Stimulated activated CD4-positive, alpha-beta T cell treated with anti-CD3 and anti-CD28 coated beads, Interleukin-1b, Interleukin-23, amount 100 ng/mL, for 24 hours (primary cell): ENCODE measurements at places on chromosomes 16 and 17.

- DNase-seq: no peak
These were observed 26.2 kb upstream of the MAP3K14 start for GRCh38 chr17:45342871-45343526.

DNA sequence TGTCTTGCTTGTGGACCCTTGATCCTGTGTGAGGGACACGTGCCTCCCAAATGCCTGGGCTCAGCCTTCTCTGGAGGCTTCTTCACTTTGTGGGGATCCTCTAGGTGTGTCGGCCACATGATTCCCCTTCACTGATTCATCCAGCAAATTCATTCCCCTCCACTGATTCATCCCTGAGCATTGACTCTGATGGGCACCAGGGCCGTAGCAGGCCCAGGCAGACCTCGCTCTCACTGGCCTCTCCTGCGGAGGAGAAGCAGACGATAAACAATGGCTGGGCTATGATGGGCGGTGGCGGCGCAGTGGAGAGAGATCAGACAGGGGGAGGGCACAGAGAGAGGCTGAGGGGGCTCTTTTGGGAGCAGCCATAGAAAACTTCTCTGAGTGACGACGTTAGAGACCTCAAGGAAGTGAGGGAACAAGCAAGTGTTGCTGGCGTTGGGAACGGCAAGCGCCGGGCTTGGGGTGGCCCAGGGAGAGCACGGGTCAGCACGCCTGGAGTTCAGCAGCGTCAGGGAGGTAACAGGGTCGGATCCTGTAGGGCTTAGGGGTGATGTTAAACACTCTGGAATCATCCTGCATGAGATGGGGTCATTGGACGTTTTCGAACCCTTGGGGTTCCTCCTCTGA, 17.5 kb upstream of the RPTOR start:
- DNase-seq: no peak

DNA sequence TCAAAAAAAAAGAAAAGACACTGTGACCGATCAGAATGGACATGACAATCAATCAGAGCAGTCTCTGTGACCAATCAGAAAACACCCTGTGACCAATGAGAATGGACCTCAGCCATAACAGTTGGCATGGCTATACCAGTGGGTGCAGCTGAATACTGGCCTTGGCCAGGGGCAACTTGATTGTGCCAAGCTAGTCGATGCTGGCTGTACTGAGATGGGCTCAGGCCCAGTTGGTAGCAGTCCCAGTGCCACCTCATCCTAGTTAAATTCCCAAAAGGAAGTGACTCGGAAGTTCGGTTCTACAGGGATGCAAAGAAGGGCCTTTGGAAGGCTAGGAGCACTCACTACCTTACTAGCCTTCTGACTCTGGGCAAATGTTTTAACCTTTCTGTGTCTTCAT, 37.2 kb upstream of the BCO1 start:
- no peak for DNase-seq

GRCh38 chr16:88651276-88651988, 579 bp upstream of the CYBA start:
- DNase-seq: peak; percentile 64

- no peak for DNase-seq
These were observed 1.1 kb downstream of the SEZ6L2 start for GRCh38 chr16:29898135-29898803.

GRCh38 chr17:82117139-82118090, 19.4 kb upstream of the FASN start:
- no peak for DNase-seq

DNA sequence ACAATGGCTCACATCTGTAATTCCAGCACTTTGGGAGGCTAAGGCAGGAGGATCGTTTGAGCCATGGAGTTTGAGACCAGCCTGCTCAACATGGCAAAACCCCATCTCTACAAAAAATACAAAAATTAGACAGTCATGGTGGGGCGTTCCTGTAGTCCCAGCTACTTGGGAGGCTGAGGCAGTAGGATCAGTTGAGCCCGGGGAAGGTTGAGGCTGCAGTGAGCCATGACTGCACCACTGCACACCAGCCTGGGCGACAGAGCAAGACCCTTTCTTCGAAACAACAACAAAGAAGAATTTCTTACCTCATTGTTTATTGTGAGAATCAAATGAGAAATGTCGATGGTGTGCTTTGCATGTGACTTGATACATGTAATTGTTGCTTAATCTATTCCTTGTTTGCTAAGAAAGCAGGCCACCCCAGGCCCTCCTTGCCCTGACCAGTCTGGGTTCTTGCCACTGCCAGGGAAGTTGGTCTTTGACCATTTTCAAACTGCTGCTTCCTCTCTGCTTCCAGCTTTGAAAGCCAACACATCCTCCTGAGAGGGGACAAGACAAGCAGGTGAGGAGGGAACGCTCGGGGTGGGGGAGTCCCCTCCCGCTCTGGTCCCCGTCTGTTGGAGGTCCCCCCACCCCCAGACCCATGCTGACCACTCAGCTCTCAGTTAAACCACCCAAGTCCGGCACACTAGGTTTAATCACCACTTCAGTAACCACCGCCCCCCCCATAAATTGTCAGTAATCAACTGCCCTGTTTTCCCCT, 47.3 kb upstream of the CPNE2 start:
- DNase-seq: no peak

DNA sequence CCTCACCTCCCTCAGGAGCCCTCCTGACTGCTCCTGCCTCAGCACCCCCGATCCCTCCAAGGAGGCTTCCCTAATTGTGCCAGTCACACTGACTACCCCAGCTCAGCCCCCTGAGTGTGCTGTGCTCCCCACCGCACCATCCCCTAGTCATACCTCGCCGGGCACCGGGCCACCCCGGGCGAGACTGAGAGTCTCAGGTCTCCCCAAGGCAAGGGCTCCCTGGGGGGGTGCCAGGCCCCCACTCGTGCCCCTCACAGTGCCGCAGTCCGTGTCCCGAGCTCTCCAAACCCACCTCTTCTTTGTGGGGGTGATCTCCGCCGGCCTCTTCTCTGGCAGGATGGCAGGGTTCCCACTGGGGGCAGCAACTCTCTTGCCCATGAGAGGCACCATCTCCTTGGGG, 3.2 kb downstream of the TRPV3 start:
- DNase-seq: no peak

DNA sequence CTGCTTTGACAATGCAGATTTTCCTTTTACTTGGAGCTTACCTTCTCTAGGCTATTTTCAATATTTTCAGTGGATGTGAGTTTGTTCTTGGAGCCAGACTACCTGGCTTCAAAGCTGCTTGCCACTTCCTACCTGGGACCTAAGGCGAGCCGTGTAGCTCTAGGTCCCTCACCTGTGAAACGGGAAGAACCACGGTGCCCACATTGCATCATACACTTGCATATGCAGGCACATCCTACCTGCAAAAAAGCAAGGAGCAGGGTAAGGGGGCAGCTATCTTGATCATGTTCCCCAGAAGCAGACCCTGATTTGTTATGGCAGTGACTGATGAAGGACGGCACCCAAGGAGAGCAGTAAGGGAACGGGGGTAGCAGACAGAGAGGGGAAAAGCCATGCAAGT, 27.0 kb upstream of the MPRIP start:
- DNase-seq: no peak

GRCh38 chr16:72794319-72794718, 253.6 kb downstream of the ZFHX3 start:
- no peak for DNase-seq

DNA sequence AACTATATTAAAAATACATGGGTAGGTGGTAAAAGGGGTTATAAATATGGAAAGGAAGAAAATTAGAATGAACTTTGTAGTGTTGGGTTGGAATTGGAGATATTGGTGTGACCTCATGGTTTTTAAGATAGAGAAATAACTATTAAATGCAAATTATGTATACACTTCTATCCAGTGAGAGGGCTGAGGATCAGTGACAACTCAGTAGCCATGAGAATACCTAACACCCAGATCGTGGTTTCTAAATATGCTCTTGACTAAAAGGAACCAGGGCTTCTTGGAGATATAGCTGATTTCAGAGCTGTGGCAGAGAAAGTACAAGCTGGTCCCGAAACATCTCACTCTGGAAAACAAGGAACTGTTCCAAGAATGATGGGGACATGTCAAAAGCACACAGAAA, 44.4 kb downstream of the SLC6A4 start:
- no peak for DNase-seq

GRCh38 chr17:63881935-63882601, at the start of gene GH2:
Gene GH2 (minus strand): TSS chr17:63881944. CDS start chr17:63881801, 143 bp downstream.
- peak; percentile 40 for DNase-seq

GRCh38 chr17:58313815-58314705, 14.5 kb downstream of the TSPOAP1 start:
- DNase-seq: no peak

GRCh38 chr16:57755061-57755684, 19.6 kb downstream of the KATNB1 start:
- DNase-seq: no peak

DNA sequence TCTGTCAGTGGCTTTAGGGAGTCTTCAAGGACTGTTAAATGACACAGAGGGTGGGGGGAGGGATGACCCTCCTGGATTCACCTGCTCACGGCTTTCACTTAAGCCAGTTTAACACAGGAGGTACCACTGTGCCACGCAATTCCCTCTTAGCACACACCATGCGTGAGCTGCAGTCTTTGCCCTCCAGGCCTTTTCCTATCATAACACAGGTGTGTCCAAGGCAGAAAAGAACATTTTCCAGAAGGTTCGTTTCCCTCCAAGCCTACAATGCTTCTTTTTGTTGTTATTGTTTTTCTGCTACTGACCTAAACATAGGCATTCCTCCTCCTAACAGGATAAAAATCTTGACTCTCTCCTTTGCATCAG, 1.1 kb downstream of the ZFHX3 start:
- no peak for DNase-seq

DNA sequence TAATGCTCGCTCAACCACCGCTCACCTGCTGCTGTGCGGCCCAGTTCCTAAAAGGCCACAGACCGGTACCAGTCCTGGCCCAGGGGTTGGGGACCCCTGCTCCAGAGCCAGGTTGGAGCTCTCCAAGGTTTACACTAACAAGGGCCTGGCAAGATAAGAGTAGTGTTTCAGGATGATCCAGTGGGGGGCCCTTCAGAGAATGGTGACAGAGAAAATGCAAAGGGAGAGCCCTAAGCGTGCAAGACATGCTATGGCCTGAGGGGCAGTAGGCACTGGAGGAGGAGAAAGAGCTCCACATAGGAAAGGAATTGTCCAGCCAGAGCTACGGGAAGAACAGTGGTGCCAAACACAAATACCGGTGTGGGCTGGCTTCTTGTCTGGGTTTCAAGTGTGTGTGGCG, 233.4 kb downstream of the STX8 start:
- no peak for DNase-seq

DNA sequence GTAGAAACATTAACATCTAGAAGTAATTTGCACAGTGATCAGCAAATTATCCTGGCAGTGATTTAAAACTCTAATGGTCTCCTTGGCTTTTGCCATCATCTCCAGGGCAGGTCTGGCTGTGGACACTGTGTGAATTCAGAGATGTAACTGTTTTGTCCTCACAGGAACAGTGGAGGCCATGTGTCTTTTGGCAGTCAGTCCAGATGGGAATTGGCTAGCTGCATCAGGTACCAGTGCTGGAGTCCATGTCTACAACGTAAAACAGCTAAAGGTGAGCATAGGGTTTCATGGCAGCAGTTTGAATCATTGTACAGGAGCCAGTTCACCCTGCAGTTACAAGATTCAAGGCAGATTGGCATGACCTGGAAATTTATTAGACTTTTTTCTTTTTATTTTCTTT, 26.8 kb upstream of the SNTB2 start:
- no peak for DNase-seq

GRCh38 chr17:7818746-7819645, 15.0 kb upstream of the KDM6B start:
- DNase-seq: no peak

DNA sequence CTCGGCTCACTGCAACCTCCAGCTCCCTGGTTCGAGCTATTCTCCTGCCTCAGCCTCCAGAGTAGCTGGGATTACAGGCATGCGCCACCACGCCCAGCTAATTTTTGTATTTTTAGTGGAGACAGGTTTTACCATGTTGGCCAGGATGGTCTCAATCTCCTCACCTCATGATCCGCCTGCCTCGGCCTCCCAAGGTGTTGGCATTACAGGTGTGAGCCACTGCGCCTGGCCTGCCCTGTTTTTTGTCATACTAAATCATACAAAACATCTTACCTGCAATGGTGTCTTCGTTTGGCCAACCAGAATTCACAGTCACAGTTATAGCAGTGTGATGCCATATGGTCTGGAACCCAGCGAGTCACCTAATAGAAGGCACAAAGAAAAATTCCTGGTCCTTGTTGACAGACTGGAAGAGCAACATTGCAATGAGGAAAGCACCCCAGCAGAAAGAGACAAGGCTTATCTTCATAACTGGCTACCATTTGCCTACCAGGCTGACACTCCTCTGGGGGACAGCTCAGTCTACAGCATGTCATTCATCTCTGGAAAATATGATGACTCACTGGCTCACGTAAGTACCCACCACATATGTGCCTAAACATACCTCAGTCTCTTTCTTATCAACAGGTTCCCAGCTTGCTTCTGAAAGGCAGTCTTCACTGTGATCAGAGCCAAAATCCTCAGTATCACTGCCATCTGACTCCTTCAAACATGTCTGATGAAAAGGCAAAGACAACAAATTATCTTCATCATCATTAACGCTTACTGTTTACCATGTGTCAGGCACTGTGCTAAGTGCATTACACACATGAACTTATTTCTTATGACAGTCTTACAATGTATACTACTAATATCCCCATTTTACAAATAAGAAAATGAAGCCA, 4.3 kb upstream of the HSF5 start:
- DNase-seq: no peak

- no peak for DNase-seq
These were observed 45.8 kb downstream of the IRF8 start for GRCh38 chr16:85944572-85945423.

DNA sequence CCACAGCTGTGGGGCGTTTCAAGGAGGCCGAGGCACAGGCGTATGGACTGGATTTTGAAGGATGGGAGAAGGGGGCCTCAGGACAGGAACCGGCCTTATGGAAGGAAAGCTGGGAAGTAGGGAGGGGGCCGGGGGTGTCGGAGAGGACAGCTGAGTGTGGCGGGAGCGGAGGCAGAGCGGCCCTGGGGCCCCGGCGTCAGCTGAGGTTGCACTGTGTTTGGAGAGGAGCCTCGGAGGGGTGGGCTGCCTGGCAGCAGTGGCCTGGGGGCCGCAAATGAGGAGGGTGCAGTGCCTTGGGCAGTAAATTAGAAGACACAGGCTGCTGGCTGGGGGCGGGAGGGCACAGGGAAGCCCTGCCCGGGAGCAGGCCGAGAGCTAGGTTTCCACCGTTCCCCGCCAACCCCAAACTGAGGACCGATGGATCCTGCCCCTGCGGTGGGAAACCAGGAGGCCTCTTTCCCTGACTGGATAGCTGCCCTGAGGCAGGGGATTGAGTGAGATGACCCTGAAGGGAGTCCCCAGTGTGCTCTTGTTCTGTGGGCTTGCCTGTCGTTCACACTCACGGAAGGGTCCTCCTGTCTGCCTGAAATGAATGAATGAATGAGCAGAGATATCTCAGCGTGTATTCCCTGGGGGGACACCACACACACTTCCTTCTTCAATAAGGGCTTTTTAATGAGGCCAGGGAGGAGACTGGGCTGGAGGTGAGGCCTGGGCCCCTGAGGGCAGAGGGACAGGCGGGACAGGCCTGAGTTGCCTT, 18.4 kb downstream of the FOXJ1 start:
- no peak for DNase-seq

- DNase-seq: no peak
These were observed 96.4 kb upstream of the SHISA6 start for GRCh38 chr17:11144358-11145233.

- no peak for DNase-seq
These were observed 134.4 kb downstream of the SNX11 start for GRCh38 chr17:48241770-48242497.

- DNase-seq: no peak
These were observed 53.8 kb downstream of the PRMT7 start for GRCh38 chr16:68364561-68364998.

GRCh38 chr16:88003736-88004135, 52.5 kb downstream of the BANP start:
- DNase-seq: no peak

GRCh38 chr17:28426081-28426519, 20.1 kb upstream of the SLC46A1 start:
- DNase-seq: no peak
